ENCODE measurements at places on chromosomes 2 and 18.
A peak's percentile ranks its signal among the peaks of the same experiment; 100 is the strongest.

DNA sequence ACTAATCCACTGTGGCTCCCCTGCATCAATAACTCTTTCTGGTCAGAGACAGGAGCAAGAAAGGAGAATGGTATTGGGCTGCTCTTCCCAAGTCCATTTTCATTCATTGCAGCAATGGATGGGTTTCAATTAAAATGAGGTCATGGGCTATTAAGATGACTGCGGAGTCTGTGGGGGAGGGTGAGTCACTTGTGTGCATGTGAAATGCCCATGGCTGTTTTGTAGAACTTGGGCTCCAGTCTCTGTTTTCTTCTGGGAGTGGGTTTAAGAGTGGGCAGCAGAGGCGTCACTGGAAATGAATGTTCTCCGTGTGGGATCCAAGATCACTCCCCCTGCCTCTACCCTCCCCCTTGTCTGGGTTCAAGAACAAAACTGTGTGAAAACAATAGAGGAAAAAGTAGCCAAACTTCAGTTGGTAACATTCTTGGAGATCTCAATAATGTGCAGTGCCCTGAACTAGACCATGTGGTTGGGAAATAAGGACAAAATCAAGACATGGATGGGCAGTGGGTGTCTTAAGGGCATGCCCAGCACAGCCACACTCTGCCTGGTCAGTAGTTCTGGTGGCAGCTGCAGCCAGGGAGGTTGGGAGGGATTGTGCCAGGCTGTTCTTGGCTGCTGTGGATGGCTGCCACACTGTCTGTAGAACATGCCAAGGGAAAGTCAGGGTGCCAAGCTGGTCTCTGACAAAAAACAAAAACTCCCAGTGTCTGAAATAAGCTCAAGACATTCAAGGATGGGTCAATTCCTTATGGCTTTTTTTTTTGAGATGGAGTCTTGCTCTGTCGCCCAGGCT, 68.2 kb upstream of the CXCR4 start:
- no peak for DNase-seq

- DNase-seq, result no peak
Measured at GRCh38 chr2:69087912-69088240, 74.9 kb downstream of the ANTXR1 start.

DNA sequence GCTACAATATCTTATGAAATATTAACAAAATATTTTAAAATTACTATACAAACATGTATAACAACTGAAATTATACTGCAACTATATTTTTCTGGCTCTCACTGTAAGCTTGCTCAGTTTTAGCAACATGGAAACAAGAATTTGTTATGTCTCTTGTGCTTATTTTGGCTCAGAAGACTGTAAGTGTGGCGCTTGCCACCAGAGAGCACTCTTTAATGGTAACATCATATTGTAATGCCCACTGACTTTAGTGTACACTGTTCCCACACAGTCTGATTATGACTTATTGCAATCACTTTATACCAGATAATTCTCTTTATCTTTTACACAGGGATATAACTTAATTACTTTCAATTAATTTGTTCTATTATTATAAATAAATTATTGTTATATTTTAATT, 1500.6 kb upstream of the TMEFF2 start:
- no peak for DNase-seq

DNA sequence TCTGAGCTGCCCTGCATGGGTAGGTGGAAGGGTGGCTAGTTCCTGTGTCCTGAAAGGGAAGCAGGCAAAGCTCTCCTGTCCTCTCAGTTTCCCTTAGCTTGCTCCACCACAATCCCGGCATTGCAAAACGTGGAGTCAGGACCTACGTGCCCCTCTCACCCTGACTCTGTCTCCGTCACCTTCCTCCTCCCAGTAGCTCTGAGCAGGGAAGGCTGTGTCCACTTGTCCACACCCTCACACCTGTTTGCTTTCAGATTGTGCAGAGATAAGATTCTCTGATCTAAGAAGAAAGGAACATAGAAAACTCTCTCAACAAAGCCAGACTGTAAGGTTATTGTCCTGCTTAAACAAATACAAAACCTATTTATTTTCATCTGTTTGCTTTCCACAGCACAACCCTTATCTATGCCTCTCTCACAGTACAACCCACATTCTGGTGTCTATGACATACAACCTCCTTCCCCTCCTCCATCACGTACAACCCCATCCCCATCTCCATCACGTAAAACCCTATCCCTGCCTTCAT, 79.0 kb downstream of the ALPK2 start:
- DNase-seq, result no peak

- peak; percentile 59 for DNase-seq
Measured at GRCh38 chr2:134120733-134121630, 132.9 kb upstream of the MGAT5 start.

GRCh38 chr2:185899366-185899765, 160.8 kb downstream of the FSIP2 start:
- DNase-seq, result no peak

DNA sequence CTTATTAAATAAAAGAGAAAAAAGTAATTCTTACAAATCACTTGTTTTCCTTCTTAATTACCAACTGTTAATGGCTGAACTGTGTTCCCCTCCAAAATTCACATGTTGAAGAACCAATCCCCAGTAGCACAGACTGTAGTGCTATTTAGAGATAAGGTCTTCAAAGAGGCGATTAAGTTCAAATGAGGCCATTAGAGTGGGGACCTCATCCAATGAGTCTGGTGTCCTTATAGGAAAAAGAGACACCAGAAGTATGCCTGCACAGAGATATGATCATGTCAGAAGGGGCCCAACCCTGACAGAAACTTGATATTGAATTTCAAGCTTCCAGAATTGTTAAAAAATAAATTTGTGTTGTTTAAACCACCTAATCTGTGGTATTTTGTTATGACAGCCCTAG, 89.8 kb downstream of the MEMO1 start:
- no peak for DNase-seq

GRCh38 chr2:111168528-111169239, 48.0 kb downstream of the BCL2L11 start:
- no peak for DNase-seq

DNA sequence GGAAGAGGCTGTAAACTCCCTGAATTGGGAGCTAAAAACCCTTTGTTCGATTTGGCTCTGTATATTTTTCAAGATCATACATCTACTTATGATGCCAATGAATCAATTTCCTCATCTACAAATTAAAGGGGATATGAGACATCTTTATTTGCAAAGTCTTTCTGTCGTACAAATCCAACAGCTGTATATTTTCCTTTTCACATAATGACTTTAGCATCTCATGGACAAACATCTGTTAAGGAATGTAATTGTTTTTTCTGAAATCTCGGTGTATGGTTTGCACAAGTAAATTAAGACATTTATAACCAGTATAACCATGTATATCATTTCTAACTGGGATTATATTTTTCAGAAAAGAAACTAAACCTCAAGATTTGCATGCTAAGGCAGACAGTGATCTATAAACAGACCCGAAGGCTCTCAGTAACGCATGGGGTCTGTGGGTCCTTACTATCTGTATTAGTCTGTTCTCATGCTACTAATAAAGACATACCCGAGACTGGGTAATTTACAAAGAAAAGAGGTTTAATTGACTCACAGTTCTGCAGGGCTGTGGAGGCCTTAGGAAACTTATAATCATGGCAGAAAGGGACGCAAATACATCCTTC, 130.8 kb downstream of the SLC8A1 start:
- no peak for DNase-seq

DNA sequence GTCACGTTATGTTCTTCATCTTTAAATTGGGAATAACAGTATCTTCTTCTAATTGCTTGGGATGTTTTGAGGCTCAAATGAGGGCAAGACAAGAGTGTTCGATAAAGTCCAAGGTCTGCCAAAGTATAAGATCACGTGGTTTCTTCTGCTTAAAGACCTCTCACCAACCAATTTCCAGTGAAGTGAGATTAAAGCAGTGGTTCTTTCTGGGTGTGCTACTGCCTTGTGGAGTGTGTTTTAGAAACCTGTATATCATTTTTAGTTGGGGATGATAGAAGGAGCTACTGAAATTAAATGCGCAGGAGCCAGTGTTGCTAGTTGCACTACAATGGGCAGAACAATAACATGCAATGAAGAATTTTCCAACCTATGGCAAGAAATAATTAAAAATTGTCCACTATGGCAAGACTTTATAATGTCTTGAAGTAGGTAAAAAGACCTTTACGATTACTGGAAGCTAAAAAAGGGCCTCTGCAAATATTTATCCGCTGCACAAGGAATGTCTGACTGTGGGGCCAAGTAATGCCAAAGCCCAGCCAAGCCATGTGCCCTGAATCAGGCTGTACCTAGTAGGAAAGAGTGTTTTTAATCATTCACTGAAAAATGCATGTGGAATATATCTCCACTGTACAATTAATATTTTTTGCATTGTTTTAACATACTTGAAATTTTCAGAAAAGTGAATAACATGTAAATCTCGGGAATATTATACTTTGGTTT, 244.5 kb upstream of the REG3G start:
- DNase-seq, result no peak

- DNase-seq, result no peak
Measured at GRCh38 chr2:180715044-180715443, 265.4 kb upstream of the UBE2E3 start.

DNA sequence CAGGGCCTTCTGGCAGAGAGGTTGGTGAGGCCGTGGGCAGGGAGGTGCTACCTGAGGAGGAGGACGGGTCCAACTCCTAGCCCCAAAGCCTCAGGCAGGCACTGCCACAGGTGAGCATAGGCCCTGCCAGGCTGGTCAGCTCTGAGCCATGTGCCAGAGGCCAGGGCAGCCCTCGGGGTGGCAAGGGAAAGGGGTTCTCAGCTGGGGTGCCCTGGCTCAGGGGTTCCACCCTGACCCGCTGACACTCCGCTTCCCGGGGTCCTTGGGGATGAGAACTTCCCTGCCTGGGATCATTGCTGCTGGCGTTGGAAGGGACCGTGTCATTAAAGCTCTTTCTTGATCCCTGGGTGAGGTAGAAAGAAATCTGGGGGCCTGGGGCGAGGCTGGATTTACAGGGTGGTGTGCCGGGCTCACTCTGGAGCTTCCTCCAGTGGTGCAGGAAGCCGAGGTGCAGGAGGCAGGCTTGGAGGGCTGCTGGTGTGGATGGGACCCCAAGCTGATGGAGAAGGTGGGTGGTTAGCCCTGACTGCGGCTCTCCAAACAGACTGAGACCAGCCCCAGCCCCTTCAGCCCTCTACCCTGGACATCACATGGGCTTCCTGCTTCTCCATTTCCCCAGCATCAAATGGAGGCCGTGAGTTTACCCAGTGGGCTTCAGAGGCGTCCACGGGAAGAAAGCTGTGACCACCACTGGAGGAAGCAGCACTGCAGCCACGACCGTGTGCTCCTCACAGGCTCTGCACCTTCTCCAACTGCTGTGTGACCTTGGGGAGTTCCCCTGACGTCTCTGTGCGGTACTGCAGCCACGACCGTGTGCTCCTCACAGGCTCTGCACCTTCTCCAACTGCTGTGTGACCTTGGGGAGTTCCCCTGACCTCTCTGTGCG, 295.2 kb downstream of the NDUFA10 start:
- no peak for DNase-seq

DNA sequence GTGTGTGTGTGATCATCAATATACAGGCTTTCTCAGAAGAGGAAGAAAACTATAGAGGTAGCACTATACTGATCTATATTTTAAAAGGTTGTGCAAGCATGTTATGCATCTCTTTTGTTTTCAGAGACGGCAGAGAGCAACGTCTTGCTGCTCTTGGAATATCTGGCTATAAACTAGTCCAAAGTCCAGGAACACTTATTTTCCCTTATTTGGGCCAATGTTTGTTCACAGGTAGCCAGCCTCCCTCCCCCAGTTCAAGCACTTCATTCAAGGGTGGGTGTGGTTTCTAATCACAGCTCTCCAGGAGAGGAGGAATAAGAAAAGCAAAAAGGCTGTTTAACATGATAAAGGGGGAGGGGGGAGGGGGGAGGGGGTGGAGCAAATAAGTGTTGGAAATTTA, 4.2 kb downstream of the FZD5 start:
- DNase-seq, result no peak

DNA sequence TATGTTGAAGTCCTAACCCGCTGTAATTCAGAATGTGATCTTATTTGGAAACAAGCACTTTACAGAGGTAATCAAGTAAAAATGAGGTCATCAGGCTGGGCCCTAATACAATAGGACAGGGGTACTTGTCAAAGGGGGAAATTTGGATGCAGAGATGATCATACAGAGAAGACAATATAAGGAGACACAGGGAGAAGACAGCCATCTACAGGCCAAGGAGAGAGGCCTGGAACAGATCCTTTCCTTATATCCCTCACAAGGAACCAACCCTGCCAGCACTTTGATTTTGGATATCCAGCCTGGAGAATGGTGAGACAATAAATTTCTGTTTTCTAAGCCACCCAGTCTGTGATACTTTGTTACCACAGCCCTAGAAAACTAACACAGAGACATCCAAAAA, 104.3 kb downstream of the METTL4 start:
- DNase-seq, result no peak

- DNase-seq, result no peak
Measured at GRCh38 chr2:43737097-43737854, 36.6 kb upstream of the DYNC2LI1 start.

DNA sequence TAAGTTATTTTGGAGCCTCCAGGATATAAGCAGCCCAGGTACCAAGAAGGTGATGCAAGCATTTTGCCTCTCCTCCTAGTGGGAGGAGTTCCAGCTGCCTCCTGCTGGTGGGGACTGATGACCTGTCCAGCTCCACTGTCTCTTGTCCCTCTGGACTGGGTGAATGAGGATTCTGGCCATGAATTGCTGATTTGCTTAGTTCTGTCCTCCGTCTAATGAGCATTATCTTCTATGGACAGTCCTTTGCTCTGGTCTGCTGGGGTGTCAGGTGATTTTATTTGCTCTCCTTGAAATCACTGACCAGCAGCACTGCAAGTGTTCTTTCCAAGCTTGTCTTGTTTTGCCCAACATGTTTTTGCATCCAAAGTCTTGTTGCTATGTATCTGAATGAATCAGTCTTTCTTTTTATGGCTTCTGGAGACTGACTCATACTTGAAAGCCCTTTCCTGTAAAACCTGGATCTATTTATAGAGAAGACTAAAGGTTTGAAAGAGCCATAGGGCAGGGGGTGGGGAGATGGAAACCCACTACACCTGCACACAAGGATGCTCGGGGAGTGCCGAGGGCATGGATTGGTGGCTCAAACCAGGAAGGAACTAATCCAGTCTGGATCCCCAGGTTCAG, 40.5 kb upstream of the EFHD1 start:
- DNase-seq, result no peak

GRCh38 chr2:217643789-217644301, 358.9 kb downstream of the TNS1 start:
- DNase-seq, result peak; percentile 15

- no peak for DNase-seq
Measured at GRCh38 chr2:12506846-12507245, 209.9 kb upstream of the TRIB2 start.

- no peak for DNase-seq
Measured at GRCh38 chr2:220696280-220696669, 875.8 kb downstream of the EPHA4 start.

- DNase-seq, result no peak
Measured at GRCh38 chr2:106827158-106827557, 58.8 kb downstream of the ST6GAL2 start.

- DNase-seq, result no peak
Measured at GRCh38 chr18:36697905-36698304, 130.9 kb downstream of the TPGS2 start.

GRCh38 chr2:70391988-70392387, 90.1 kb upstream of the FAM136A start:
- no peak for DNase-seq

GRCh38 chr2:159124441-159124911, 156.0 kb downstream of the TANC1 start:
- DNase-seq, result no peak

- DNase-seq, result no peak
Measured at GRCh38 chr2:51011254-51011653, 20.7 kb downstream of the NRXN1 start.

All from substantia nigra (tissue), 51 donors.